ENCODE measurements at places on chromosomes 3 and 15.

- no peak for DNase-seq
Measured at GRCh38 chr3:181518222-181518621, 193.5 kb upstream of the SOX2 start.

DNA sequence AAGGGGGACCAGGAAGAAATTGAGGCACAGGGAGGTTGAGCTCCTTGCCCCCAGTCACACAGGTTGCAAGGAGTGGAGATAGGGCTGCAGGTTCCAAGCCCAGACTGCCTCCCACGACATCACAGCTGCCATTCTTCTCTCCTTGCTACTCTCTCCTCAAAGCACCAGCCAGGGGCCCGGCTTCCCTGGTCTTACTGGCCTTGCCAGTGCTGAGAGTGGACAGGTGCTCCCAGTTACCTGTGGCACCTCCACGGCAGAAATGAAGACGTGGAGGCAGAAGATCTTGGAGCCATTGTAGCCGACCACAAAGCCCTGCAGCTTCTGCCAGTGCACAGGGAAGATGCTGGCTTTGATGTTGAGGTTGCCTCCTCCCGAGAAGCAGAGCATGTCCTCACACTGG is 17.9 kb upstream of the ACAD9 start:
- no peak for DNase-seq

- no peak for DNase-seq
Measured at GRCh38 chr3:197329382-197329781, 31.0 kb upstream of the DLG1 start.

- DNase-seq, result no peak
Measured at GRCh38 chr3:110755345-110755744, 316.3 kb upstream of the NECTIN3 start.

- DNase-seq, result no peak
Measured at GRCh38 chr15:67850336-67850735, 10.5 kb upstream of the RNU6-1 start.

GRCh38 chr3:147425388-147425850 is 16.3 kb downstream of the ZIC1 start:
- no peak for DNase-seq
